ENCODE measurements at places on chromosomes 4 and X.

- DNase-seq: no peak
Measured at GRCh38 chr4:68349279-68349648, 626 bp downstream of the YTHDC1 start.

GRCh38 chrX:18873836-18874235 is 110.1 kb downstream of the PHKA2 start:
- no peak for DNase-seq

GRCh38 chr4:40622913-40623312 is 6.8 kb downstream of the RBM47 start:
- no peak for DNase-seq

DNA sequence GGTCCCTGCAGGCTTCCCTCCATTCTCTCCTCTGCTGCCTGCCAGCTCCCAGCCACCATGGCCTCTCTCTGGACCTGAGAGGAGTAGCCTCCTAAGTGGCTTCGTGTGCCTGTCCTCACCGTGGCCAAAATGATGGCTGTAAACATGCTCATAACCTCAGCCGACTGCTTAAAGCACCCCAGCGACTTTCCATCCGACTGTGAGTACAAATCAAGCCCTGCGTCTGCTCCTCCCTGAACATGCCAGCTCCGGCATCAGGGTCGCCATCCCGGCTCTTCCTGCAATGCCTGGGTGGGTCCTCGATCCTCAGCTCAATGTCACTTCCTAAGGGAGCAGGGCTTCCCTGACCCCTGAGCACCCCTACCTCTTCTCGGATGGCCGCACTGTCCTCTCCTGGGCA is 3.3 kb upstream of the SORCS2 start:
- DNase-seq: no peak

DNA sequence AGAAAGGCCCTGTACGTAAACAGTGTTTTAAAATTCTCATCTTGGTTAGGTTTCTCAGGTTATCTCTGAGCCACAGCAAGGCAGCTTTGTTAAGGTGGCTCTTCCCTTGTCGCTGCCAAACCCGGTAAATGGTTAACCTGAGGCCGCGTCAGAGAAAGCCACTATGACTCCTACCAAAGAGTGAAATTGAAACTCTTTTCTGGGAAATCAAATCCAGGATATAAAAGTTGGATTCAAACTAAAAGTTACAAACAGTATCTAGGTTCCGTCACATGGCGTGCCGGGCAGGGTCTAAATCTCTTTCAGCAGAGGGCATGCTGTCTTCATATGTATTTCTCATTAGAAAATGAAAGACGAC is 433 bp downstream of the MMAA start:
- no peak for DNase-seq

GRCh38 chr4:149766135-149766534 is 49.5 kb downstream of the IQCM start:
- no peak for DNase-seq

- no peak for DNase-seq
Measured at GRCh38 chrX:71622032-71622575, 3.8 kb upstream of the CXCR3 start.

Data from omental fat pad (tissue), 4 donors.